Smooth muscle cell of bladder (primary cell): ENCODE measurements at places on chromosomes 1 and 21. TPM values are rescaled to one million over a fixed set of nuclear protein-coding genes. Genes with fewer than 3 reads are reported as not detected.

TMEM51 gene
- 6.8 and 8.8 TPM in 2 replicates for total RNA-seq

SERINC2 gene
- total RNA-seq, result 4.0 and 5.2 TPM in 2 replicates

CD160 gene
- total RNA-seq, result not detected in 2 replicates

SLAMF7 gene
- total RNA-seq, result not detected in 2 replicates

C1orf56 gene
- total RNA-seq, result 0.85 and 2.2 TPM in 2 replicates

FAM72C gene
- total RNA-seq, result 0.18 and 0.28 TPM in 2 replicates

TOMM40L gene
- 6.5 and 8.3 TPM in 2 replicates for total RNA-seq

SOAT1 gene
- total RNA-seq, result 28.9 and 44.9 TPM in 2 replicates

FMO4 gene
- total RNA-seq, result 1.7 and 2.5 TPM in 2 replicates

C4BPA gene
- total RNA-seq, result under 0.01 TPM in 1 of 2 replicates, not detected in the other

CD101 gene
- 0.09 and 0.14 TPM in 2 replicates for total RNA-seq

CD5L gene
- not detected in 2 replicates for total RNA-seq

PTCH2 gene
- under 0.01 and 0.14 TPM in 2 replicates for total RNA-seq

TAL1 gene
- under 0.01 TPM in 2 replicates for total RNA-seq

PLA2G4A gene
- total RNA-seq, result 28.4 and 42.3 TPM in 2 replicates
